ENCODE measurements at places on chromosomes 3 and 15. TPM values are rescaled to one million over a fixed set of nuclear protein-coding genes. Genes with fewer than 3 reads are reported as not detected.

The SPPL2A gene
- total RNA-seq: 71.3 TPM

The LTK gene
- total RNA-seq: 0.18 TPM

The C15orf62 gene
- 0.53 TPM for total RNA-seq

The ADAMTS9 gene
- 58.3 TPM for total RNA-seq

The KLHDC8B gene
- 41.0 TPM for total RNA-seq

The CPN2 gene
- not detected for total RNA-seq

The TM6SF1 gene
- 46.6 TPM for total RNA-seq

The ATP8B4 gene
- not detected for total RNA-seq

The CD200R1 gene
- total RNA-seq: not detected

The UBA7 gene
- total RNA-seq: 42.2 TPM

The IQCH gene
- 1.4 TPM for total RNA-seq

The RFX7 gene
- total RNA-seq: 4.2 TPM
